ENCODE measurements at places on chromosomes 3 and 15. TPM values are rescaled to one million over a fixed set of nuclear protein-coding genes. Genes with fewer than 3 reads are reported as not detected.

The AVEN gene
- total RNA-seq, result 26.4 TPM

The PLA2G4E gene
- total RNA-seq, result not detected

The C2CD4B gene
- not detected for total RNA-seq

The C3orf85 gene
- not detected for total RNA-seq
